ENCODE measurements at places on chromosomes 2 and 18. TPM values are rescaled to one million over a fixed set of nuclear protein-coding genes. Genes with fewer than 3 reads are reported as not detected.

DNA sequence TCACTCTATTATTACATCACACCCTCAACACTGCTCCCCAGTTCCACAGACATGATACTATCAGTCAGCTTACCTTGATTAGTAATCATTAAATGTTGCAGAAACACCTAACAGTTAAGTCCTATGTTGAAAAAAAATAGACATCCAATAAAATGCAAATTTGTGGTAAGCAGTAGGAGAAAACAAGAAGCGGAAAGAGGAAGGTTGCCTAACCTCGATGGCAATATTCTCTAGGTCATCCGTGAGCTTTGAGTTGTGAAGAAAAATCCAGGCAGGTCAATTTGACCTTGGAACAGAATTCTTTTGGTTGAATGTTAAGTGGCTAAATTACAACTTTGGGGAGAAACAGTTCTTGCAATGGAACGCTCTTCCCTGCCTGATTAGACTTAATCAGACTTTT, 264.4 kb downstream of the AFF3 start:
- no peak for DNase-seq

DNA sequence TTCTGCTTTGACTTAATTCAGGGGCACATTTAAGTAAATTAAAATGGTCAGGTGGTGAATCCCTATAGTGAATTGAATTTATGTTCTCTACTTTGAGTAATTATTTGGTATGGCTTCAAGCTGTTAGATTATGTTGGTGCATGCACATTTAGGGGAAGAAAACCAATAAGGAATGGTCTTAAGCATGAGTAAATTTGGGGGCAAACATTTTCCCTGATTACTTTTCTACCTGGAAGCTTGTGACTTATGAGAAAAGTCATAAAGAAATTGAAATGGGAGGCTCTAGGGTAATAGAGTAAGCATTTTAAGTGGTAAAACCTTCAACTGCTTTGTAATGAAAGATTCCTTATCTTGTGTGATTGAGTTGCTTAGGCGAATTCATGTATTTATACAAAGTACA, 112.5 kb downstream of the MYO1B start:
- no peak for DNase-seq

DNA sequence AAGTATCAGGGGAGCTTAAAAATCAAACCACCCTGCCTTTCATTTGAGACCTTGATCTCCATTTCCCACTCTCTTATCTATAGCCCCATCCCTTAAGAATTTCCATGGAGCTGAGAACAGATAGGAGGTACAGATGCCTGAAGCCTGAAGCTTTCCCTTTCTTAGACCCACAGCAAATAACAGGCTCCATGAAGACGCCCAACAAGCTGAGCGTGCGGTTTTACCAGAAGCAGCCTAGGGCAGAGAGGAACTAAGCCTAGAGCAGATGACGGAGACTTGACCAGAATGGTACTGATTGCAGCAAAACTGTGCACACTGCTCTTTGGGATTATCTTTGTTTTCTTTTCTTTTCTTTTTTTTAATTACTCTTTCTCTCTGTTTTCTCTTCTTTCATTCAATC, 1.7 kb upstream of the ERBB4 start:
- DNase-seq: no peak

The SIX3 gene
- polyA plus RNA-seq: 0.67 TPM

The REG1B gene
- polyA plus RNA-seq: not detected

GRCh38 chr2:206798000-206798399, 32.6 kb downstream of the FASTKD2 start:
- no peak for DNase-seq

- DNase-seq: no peak
Measured at GRCh38 chr2:237194081-237194480, 108.4 kb downstream of the COPS8 start.

DNA sequence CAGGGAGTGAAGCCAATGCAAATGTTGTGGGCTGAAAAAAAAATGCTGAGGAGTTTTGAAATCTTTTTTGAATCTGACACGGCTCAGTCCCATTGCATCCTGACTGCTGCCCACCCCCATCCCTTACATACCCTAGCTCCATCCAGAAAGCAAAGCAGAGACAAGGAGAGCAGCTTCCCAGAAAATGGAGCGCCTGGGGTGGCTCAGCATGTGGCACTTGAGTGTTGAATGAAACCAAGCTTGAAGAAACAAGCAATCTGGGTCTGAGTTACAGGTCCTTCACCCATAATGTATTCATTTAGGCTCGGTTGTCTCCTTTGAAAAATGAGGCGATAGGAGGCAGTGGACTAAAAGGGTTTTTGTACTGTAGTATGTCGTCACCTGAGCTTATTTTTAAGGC, 244.2 kb upstream of the ACVR2A start:
- DNase-seq: no peak

The GALNT14 gene
- 1.6 TPM for polyA plus RNA-seq

DNA sequence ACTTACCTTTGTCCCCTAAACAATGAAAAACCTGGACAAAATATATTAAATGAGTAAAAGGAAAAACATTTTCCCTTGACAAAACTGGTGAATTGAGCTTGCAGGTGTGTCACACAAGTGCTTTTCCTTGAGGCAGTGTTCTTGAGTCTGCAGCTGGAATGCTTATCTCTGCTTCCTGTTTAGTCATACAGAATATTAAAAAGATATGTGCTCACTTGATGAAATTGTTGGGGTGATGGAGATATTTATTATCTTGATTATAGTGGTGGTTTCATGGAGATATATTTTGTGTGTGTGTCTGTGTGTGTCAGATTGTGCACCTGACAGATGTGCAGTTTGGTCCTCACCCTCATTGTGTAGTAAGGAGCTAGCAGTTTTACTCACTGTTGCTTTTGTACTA, 3.3 kb downstream of the TAF1B start:
- no peak for DNase-seq

DNA sequence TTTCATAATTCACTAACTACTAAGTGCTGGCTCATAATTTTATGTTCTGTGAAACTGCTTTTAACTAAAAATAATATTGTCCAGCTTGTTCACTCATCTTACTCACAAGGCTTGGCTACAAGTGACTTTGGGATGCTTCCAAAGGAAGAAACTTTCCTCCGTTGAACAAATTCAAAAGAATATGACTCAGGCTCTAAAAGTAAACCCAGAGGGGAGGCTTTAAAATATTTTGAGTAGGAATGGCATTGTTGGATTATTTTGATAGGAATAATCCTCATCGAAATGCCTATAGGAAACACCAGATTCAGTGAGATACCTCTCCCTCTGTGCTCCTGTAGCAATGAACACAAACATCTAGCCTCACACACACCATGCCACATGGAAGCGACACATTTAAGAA, 25.2 kb upstream of the TLK1 start:
- DNase-seq: no peak

DNA sequence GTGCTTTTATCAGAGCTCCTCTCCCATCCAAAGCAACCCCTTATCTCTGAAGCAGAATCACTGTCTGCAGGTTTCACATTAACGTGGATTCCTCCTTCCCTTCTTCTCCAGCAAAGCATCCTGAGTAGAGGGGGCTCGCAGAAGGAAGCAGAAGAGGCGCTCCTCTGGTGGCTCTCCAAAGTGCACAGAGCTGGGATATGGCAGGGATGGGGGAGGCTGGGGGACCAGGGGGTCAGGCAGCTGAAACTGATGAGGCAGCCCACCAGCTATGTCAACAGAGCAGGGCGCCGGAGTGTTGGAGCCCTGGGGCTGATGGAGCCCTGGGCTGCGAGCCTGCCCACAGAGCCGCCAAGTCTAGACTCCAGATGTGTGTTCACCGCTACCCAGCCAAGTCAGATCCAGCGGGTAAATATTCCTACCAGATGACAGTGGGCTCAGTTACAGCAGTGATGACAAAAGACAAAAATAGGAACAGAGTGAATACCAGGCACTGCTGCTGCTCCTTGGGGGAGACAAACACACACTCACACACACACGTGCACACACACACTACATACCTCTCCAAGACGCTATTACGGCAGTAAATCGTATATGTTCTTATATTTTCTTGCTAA, 678.3 kb upstream of the ID2 start:
- peak; percentile 93 for DNase-seq

GRCh38 chr2:111694700-111695101, 189.3 kb downstream of the ANAPC1 start:
- DNase-seq: no peak

The ABHD1 gene
- 3.3 TPM for polyA plus RNA-seq

Measured in SK-N-SH (cell line).